ENCODE measurements at places on chromosomes 1 and 21.

- no peak for DNase-seq
Observed at GRCh38 chr1:209552406-209553264, 30.9 kb upstream of the CAMK1G start.

- no peak for DNase-seq
Observed at GRCh38 chr1:51000160-51000559, 30.1 kb downstream of the CDKN2C start.

GRCh38 chr1:237241038-237241437 is 199.1 kb downstream of the RYR2 start:
- no peak for DNase-seq

DNA sequence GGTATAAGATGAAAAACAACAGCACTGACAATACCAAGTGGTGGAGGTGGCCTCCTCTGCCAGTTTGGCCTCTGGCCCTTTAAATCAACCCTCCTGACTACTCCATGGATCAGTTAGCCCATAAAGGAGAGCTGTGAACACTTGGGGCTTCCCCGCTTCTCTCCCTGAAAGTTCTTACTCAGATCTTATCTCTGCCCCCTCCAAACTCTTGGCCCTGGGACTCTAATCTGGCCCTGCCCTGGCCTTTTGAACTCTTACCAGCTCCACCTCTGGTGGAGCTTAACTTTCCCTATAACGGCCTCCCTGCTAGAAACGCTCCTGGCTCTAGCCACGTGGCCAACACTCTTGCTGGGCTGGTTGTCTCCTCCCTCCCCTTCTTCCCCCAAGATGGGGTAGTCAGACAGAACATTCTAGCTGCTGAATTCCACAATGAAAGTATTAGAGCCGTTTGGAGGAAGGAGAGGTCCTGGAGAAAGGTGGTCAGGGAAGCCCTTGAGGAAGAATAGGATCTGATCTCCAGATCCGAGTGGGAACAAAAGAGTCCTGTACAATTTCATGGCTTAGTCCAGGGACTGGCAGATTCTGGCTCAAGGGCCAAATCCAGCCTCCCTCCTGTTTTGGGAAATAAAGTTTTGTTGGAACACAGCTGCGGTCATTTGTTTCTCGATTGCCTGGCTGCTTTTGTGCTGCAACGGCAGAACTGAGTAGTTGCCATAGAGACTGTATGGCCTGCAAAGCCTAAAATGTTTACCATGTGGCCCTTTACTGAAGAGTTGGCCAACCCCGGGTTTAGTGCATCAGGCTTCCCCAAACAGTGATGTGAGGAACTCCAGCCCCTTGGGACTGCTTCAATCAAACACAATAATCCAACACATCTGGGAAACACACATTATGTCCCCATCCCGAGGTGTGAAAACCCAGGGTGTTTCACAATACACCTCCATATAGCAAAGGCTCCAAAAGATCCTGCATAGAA is 9.5 kb upstream of the PIGR start:
- no peak for DNase-seq

- no peak for DNase-seq
Observed at GRCh38 chr1:220497220-220497947, 30.6 kb upstream of the MARK1 start.

DNA sequence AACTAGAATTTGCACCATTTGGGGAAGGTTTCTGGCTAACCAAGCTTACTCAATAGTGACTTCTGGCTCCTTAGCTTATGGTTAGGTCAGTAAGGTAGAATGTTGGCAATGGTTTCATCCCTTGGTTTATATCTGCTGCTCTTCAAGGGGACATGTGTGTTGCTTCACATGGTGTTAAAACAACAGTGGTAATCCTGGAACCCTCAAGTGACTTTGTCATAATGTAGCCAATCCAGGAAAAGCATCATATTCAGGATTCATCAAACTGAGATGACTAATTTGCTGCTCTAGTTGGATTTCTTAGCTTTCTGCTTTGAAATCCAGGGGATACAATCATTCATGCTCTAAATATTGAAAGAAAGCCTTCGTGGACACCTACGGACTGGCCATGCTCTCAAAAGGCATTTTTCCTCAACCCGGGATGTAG is 108.7 kb downstream of the RGL1 start:
- no peak for DNase-seq

- DNase-seq = no peak
Observed at GRCh38 chr1:55012661-55013060, 13.9 kb downstream of the BSND start.

DNA sequence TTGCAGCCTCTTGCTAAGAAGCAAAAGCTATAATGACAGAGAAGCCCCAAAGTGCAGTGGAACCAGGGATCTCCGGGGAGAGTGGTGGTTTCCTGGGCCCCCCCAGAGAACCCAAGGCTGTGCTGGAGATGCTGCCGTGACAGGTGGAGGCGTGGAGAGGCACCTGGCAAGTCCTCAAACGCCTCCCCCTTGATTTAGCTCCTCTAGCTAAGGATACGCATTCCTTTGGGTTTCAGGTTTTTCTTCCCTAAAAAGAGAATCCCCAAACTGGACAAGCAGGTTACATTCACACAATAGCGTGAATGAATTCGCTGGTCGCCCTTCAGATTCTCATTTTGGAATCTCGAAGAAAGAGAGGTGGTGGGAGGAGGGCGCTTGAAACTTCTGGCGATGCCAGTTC is 853 bp upstream of the ATP1A1 start:
- no peak for DNase-seq

DNA sequence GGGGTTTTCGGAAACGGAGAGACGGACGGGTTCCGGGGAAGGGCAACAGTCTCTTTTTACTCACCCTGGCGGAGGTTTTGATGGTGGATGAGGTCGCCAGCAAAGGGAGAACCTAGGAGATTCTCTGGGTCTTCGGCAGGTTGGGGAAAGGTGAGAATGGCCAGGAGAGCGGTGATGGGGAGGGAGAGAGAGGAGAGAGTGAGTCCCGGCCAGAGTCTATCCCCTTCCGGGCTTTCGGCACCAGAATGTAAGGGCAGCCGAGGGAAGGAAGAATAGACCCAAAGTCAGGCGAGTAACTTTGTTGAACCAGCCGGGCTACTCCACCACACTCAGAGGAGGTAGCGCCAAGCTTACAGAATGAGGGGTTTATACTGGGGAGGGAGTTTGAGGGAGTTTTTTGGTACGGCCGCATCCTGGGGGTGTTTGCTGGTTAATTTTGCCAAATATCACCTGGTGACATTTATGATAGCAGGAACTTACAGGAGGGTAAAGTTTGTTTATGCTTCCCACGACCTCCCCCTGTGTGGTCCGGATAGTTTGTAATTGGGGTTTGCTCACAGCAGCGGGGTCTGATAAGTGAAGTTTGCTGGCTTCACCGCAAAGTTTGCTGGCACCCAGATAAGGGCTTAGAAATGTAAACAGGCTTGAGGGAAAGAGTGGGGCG is 141.1 kb upstream of the ETV3 start:
- DNase-seq = no peak

DNA sequence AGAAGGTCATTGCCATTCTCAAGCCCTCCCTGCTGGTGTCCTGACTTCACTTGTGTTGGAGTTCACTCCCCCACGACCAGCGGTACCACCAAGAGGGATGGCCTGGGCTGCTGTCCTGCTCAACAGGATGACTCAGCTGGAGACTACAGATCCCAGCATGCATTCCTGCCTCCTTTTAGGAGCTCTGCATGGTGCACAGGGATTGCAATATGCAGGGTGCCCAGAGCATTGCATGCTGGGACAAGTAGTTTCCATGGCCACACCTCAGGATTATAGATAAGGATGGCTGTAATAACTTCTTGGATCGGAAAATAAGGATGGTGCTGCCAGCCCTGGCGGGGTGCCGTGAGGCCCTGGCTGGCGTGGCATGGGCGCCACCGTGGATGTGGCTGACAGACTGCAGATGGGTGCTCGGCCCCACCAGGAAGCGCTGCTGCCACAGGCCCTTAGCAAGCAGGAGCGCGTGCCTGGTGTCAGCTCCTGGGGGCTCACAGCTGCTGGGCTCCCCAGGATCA is 150.0 kb downstream of the CASZ1 start:
- no peak for DNase-seq
